ENCODE measurements at places on chromosomes 3 and 15.
A peak's percentile ranks its signal among the peaks of the same experiment; 100 is the strongest.

DNA sequence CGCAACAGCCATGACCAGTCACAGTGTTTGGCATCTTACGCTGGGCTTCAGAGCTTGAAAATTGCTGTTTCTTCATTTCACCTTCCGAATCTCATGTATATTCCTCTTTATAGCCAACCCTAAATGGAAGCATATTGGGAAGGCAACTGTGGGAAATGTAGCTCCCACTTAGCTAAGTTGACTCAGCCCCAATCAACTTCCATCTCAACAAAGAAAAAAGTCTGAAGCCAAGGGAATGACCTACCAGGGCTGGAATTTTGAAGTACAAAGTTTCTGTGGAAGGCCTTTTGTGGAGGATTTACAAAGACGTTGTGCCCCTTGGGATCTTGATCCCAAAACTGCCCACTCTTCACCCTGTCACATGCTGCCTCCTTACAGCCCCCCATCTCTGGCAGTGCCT lies 85.2 kb upstream of the OXTR start:
- no peak for DNase-seq

GRCh38 chr3:123129532-123129931 lies 62.7 kb downstream of the PDIA5 start:
- DNase-seq = no peak

DNA sequence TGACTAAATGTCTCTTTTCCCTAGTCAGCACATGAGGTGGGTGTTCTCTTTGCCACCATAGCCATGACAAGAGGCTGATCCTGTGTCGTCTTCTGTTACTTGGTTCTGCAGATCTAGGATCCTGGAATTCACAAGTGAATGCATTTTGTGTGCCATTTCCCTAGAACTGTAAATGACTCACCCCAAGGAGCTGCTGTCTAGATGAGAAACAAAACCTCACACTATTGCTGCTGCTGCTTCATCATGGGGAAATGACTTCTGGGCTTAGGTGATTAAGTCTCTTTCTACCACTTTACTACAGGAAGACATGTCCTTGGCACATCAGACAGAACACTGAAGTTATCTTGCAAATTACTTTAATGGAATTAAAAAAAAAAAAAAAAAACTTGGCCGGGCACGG lies 54.9 kb downstream of the SLCO3A1 start:
- DNase-seq = no peak

DNA sequence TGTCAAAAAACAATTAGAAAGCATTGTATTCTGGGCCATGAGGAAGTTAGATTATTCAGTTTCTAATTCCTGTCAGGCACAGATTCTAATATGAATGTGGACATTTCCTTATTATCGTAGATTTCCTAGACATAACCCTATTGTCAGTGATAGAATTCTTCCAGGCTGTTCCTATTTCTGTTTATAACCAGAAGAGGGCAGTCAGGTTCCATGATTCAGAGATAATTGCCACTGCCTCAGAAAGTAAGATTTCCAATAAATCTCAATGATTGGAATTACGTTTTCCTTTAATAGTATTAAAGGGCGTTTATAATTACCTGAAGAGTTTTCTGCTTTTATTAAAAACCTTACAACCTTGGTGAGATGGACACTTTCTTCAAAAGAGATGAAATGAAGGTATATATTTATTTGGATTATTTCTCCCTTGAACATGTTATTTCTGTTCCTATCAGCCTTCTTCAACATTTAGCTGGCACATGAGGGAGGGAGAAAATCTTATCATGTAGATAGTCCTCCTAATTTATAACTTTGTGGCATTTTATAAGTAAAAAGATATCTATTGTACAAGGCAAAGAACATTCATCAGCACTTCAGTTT lies 439.2 kb downstream of the MCTP2 start:
- DNase-seq = peak; percentile 51

DNA sequence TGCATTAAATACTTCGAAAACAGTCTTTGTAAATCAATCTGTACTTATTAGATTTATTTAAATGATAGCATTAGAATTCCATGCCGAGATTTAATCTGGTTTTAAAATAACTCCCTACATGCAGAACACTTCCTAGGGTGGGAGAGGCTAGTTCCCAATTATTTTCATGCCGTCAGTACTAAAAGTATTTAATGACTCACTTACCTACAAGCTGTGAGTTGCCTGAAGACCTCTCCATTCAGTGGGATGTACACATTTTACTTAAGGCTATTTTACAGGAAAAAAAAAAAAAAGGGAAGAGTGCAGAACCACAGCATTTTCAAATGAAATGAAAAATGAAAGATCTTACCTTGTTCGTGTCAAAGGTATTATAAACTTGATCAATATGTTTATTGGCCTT lies 469 bp downstream of the GUCA1C start:
- no peak for DNase-seq

DNA sequence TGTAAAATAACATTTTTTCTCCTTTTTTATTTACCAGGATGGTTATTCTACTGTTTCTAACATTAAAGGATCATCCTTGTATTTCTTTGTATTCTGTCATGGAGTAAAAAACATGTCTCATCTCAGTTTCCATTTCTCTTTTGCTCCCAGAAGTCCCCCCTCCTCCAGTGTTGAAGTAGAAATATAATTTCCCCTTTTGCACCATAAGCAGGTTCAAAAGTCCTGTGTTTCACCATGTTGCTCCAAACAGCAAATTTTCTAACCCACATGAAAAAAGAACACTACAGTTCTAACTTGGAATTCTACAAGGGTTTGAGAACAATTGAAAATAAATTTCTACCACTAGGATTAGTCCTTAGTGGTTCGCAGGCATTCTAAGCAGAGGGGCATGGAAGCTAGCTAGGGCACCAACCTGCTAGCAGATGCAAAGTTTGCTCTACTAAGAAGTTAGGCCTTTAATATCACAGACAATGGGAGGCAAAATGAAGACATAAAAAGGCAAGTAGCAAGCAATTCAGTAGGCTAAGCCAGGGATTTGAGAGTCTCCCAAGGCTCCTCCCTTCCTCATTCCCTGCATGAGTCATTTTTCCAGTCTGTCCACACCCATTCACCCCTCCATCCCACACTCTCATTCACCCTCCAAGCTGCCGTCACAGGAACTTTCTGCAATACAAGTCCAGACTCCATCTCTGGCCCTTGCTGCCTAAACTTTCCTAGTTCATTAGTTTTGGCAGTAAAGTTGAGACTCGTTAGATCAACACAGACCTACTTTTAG lies 2.3 kb upstream of the MBNL1 start:
- DNase-seq = no peak

GRCh38 chr15:29922191-29922590 lies 99.9 kb upstream of the TJP1 start:
- no peak for DNase-seq

- no peak for DNase-seq
Observed at GRCh38 chr3:111314898-111315297, 227.1 kb upstream of the CD96 start.

- no peak for DNase-seq
Observed at GRCh38 chr3:87468235-87468634, 191.9 kb upstream of the POU1F1 start.

GRCh38 chr15:82552861-82553260 lies 12.6 kb upstream of the RPS17 start:
- DNase-seq = no peak

GRCh38 chr15:27639595-27639994 lies 459.5 kb downstream of the OCA2 start:
- no peak for DNase-seq

DNA sequence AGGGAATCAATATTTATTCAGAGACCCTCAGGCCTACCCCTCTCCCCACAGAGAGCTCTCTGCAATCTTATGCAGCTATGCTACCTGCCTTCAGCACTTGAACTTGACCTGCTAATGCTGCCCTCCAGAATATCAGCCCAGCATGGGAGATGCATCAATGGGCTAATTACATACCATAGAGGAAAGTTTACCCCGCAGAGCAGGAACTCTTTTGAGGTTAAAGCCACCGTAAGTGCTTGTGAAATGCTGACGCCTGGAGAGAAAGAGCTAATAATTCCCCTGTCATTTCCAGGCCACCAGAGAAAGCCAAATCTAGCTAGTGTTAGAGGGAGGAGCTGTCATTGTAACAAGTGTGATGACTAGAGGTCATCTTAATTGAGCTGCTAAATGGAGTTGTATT lies 127.5 kb downstream of the CHST2 start:
- DNase-seq = no peak

- no peak for DNase-seq
Observed at GRCh38 chr15:74202452-74203401, at the start of gene STRA6. Gene STRA6, minus strand, starts transcription at chr15:74202787. Its CDS starts 520 bp downstream, at chr15:74202267.

GRCh38 chr15:100309109-100310040 lies 32.4 kb downstream of the ADAMTS17 start:
- no peak for DNase-seq

DNA sequence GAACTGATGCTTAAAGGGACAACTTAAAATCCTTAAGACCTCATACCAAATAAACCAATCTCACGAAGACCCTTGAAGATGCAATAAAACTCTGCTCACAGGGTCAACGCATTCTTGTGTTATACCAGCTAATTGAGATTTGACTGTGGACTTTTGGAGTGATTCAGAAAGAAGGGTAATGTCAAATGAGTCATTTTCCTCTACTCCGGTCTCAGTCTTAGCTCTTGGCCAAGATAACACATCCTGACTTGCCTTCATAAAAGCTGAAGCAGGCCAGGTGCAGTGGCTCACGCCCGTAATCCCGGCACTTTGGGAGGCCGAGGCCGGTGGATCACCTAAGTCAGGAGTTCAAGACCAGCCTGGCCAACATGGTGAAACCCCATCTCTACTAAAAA lies 3.8 kb downstream of the PKM start:
- peak; percentile 8 for DNase-seq

- DNase-seq = peak; percentile 78
Observed at GRCh38 chr3:40179016-40179415, 130.5 kb upstream of the EIF1B start.

DNA sequence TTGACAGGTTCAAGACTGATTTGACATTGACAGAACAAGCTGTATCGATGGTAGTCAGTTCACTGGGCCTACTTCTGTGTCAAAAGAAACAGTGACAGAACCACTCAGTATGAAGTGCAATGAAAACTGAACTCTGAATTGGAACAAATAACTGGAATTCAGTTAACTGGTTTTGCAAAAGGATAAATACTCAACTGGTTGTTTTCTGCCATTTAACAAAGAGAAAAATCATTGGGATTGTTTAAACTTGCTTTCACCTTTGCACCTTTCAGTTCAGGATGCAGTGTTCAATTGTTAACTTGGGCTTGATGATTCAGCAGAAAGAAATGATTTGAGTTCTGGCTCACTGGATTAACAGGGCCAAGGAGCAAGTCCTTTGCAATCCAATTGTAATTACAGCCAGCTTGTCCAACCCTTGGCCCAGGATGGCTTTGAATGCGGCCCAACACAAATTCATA lies 4.9 kb downstream of the BTD start:
- DNase-seq = no peak

DNA sequence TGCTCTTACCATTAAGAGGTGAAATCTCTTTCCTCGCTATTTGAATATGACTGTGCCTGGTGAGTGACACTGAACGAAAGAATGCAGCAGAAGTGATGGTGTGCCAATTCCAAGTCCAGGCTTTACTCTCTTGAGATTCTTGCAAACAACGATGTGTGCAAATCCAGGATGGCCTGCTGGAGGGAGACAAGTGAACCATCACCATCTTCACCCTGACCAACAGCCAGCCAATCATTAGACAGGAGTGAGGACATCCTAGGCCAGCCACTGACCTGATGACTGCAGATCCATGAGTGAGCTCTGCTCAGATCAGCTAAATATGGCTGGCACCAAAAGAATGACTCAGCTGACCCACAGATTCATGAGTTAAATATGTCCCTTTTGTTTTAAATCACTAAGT lies 878.0 kb downstream of the PDCD6IP start:
- no peak for DNase-seq

- no peak for DNase-seq
Observed at GRCh38 chr15:85541744-85542143, 161.3 kb downstream of the AKAP13 start.

- DNase-seq = no peak
Observed at GRCh38 chr3:150033721-150034120, 63.0 kb upstream of the PFN2 start.

DNA sequence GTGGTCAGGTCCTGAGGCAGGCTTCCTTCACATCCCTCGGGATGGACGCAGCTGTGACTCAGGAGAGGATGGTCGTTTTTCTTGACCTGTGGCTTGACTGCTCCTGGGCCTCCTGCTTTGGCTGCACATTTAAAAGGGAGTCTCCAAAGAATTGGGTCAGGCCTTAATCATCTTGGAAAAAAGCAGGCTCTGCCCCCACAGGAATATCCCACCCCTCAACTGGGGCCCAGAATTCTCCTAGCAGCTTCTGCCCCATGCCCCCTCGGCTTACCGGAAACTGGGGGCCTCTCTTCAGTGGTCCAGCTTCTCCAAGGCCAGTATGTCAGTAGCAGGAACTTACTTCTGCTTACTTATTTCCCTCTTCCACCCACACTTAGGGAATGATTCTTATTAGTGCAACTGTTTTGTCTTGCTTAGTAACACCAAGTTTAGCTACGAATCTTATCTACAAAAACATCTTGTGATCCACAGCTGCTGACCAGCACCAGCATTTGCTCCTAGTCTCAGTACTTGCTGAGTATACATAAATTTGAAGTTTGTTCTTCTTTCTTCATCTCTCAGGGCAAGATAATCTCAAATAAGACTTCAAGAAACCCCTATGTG lies 35.7 kb downstream of the ATG7 start:
- no peak for DNase-seq

DNA sequence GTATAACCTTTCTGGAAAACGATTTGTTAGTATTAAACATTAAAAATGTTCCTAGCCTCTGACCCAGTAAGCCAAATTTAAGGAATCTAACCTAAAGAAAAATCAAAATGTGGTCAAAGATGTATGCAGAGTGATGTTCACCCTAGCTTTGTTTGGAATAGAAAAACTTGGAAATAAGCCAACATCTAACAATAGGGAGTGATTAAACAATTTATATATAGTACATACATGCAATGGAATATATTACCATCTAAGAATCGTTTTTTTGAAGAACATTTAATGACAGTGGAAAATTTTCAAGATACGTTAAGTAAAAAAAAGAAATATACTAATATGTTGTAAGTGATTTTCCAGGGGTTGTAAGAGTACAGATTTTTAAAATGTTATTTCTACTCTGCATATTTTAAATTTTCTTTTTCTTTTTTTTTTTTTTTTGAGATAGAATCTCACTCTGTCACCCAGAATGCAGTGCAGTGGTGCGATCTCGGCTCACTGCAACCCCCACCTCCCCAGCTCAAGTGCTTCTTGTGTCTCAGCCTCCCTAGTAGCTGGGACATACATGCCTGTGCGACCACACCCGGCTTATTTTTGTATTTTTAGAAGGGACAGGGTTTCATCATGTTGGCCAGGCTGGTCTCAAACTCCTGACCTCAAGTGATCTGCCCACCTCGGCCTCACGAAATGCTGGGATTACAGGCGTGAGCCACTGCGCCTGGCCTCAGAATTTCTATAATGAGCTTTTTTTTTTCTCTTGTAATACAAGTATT lies 54.9 kb downstream of the ANP32A start:
- no peak for DNase-seq

DNA sequence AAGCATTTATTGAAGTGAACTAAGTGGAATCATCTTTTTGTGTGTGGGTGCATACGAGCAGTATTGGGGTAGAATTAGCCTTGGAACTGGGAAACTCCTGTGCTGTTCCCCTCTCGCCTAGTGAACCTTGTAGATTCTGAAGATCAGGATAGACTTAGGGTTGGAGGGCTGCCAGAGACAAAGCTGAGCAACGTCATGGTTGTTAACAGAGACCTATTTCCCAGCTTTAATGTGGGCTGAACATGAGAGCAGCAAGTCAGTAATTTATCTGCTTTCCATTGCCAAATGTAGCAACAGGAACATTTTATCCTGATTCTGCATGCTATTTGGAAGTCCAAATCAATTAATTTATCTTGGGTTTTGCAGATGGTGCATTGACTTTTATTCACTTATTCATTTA lies 246.6 kb downstream of the IL20RB start:
- no peak for DNase-seq
